Stimulated activated CD4-positive, alpha-beta T cell treated with anti-CD3 and anti-CD28 coated beads, Interleukin-1b, Interleukin-23, amount 100 ng/mL, for 1 hour (primary cell): ENCODE measurements at places on chromosomes 5 and 9.

DNA sequence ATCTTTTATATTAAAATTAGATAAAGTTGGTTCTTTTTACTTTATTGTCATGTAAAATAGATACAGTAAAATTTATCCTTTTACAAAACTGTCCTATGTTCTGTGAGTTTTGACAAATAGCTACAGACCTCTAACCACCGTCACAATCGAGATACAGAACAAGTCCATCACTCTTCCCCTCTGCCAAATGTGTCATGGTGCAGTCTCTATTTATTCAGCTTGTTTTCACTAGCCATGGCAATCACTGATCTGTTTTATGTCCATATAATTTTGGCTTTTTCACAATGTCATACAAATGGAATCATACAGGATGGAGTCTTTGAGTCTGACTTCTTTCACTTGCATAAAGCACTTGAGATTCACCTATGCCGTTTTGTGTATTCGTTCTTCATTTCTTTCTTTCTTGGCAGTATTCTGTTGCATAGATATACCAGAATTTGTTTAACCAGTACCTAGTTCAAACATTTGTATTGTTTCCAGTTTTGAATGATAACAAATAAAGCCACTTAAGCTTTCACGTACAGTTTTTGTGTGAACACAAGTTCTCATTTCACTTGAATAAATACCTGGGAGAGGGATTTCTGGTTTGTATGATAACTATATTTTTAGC, 273.2 kb upstream of the MPDZ start:
- no peak for DNase-seq

DNA sequence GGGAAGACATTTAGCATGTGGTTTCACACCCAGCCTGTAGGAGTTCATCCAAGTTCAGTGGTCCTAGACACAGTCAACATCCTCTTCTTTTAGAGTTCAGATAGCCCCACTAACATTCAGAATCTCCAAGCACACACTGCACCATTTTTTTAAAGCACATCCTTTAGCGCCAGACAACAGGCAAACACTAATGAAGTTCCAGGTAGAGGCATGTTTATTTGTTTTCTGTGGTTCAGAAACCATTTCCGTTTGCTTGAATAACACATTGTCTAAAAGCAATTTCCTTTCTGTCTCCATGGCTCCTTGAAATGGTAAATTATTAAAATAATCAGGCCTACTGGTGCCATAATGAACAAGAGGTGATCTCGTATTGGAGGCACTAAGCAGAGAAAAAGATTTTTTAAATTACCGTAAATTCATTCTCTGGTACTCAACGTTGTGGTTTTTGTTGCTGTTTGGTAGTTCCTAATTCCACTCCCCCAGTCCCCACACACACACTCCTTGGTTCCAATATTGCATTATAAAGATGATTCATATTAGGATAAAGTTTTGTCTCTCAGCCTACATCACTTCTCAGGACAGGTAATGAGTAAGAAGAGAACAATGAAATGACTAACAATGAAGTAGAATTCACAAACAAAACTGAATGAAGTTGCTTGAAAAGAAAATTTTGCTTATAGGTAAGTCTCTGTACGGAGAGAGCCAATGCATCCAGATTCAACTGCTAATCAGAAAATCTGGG, 153.1 kb downstream of the PCSK1 start:
- no peak for DNase-seq

GRCh38 chr9:85927076-85927475, 13.9 kb upstream of the NAA35 start:
- DNase-seq = no peak

DNA sequence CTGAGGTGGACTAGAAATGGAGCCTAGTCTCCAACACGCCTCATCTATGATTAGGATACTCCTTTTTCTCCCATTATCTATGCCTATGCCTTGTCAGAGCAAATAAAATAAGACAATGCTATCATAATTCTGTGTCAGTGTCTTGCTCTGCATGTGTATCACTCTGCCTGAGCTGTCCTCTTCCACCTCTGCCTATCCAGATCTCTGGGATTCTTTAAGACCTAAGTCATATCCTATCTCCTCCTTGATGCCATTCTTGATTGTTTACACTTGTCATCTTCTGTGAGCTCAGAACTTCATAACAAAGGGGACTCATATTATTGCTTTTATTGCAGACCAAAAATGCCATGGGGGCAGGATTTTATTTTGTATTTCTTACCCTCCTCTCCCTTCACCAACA, 351.2 kb upstream of the C9orf72 start:
- DNase-seq = no peak
